ENCODE measurements at places on chromosomes 1 and 21. TPM values are rescaled to one million over a fixed set of nuclear protein-coding genes. Genes with fewer than 3 reads are reported as not detected.

DNA sequence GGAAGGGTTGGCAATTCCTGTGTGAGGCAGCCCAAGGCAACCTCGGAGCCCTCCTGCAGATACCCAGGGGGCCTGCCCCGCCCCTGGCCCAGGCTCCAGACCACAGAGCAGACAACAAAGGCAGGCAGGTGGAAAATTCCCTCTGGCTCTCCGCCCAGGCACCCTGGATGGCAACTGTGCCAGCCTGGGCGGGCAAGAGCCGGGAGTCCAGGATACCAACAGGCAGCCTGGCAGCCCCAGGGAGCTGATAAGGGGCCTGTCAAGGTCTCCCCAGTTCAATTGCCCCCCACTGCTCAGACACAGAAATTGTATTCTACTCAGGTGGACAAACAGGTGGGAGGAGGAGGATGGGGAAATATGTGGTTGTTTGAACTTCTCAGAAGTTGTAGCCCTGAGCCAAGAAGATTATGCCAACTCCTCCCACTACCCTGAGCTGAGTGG, 15.4 kb upstream of the GPR37L1 start:
- no peak for DNase-seq

DNA sequence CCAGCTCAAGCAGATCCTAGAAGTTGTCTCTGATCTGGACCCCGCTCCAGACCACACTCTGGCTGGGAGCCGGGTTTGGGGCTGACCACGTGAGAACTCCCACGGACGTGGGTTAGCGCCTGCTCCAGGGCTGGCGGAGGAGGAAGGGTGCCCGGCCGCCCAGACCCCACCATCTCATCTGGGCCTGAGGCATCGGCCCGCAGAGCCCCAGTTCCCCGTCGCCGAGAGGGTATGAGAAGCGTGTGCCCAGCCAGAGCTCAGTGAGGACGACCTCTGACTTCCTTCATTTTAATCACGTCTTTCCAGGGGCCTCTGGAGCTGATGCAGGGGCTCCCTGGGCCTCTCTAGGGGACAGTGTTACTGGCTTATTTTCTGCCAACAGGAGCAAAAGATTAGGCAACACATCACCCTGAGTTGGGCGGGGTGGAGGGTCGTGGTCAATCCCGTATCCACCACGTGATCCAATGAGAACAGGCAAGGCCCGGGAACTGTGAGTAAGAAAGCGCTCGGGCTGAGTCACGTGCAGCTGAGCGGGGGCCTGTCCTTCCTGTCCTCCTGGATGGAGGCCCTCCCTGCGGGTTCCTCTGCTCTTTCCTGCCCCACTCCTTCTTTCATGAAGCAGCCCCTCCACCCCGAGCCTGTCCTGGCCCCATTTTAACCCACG, 81.1 kb downstream of the SIK1 start:
- no peak for DNase-seq

DNA sequence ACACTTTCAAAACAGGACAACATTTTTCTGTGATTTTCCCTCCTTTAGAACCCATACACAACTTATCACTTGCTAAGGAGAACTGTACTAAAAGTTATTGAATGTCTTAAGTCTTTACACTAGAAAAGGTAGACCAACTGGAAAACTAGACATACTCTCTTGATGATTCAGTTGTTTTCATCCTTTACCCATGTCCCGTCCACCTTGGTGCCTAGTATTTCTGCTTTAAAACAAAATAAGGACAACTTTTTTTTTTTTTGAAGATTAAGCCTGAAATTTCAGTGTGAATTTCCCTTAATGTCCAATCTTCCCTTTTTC, 4.5 kb downstream of the CDKN2C start:
- DNase-seq, result no peak

IL20 gene
- not detected for total RNA-seq

GRCh38 chr1:51484591-51484990, 34.5 kb downstream of the EPS15 start:
- no peak for DNase-seq

DNA sequence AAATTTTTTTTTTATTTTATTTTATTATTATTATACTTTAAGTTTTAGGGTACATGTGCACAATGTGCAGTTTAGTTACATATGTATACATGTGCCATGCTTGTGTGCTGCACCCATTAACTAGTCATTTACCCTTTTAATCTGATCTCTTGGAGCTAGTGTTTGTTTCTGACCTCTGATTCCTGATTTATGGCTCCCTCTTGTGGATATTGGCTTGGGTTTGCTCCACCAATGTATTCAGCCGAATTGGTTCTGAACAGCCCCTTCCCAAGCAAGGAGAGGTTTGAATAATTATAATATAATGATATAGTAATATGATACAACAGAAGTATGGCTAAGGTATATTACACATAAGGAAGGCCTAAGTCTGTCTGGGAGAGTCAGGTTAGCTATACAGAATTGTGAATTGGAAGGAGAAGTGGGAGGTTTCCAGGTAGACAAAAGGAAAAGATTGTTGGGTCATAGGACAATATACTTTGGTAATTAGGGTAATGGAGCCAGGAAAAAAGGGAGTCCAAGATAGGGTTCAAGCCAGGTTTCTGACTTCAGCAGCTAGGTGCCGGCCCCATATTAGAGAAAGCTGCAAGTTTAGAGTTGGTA, 53.1 kb upstream of the HMCN1 start:
- no peak for DNase-seq

- no peak for DNase-seq
These were observed 90.9 kb upstream of the SLC44A3 start for GRCh38 chr1:94729267-94729666.

PDC gene
- total RNA-seq, result not detected

PDE9A gene
- total RNA-seq, result 13.2 TPM

DISP1 gene
- 4.7 TPM for total RNA-seq

DNA sequence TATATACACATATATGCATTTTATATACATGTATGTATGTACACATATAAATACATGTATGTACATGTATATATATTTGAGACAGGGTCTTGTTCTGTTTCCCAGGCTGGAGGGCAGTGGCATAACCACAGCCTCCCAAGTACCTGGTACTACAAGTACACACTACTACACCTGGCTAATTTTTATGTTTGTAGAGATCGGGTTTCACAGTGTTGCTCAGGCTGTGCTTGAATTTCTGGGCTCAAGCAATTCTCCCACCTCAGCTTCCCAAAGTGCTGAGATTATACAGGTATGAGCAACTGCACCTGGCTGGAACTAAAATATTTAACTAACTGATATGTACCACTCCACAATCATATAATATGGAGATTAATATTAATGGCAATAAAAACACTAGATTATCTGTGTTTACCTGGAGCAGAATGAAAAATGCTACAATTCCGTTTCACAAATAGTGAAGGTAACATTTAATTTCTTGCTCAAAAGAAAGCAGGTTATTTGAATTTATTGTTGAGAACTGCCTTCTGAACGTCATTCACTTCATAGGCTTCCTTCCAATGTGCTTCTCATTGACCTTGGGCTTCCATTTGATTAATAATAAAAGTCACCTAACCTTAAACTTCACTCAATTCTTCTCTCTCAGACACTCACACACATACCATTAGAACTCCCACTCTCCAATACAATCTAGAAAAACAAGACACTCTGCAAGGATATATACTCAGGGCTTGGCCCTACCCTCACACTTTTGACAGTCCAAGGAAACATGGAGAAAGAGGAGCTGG, 57.0 kb downstream of the PTGER3 start:
- DNase-seq, result no peak
